GM12864 (cell line): ENCODE measurements at places on chromosomes 3 and 15.

DNA sequence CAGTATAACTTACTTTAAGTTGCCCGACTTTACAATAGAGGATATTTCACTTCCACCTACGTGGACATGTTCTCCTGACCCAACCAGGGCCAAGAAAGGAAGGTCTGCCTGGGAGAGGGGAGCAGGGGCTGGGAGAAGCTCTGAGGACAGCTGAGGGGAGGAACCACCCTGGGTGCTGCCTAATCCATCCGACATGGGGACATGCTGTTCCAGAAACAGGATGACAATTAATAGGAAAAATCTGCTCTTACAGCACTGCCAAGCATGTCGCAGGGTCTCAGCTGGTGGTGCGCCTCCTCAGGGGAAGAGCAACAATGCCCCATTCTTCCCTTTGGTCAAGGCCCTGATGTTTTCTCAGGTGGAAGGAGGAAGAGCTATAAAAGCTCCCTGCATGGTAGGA lies 132.3 kb downstream of the NTRK3 start:
- no peak for DNase-seq

- no peak for DNase-seq
Observed at GRCh38 chr3:116270056-116270455, 175.2 kb downstream of the LSAMP start.

- no peak for DNase-seq
Observed at GRCh38 chr3:64228110-64228509, 2.8 kb upstream of the PRICKLE2 start.

DNA sequence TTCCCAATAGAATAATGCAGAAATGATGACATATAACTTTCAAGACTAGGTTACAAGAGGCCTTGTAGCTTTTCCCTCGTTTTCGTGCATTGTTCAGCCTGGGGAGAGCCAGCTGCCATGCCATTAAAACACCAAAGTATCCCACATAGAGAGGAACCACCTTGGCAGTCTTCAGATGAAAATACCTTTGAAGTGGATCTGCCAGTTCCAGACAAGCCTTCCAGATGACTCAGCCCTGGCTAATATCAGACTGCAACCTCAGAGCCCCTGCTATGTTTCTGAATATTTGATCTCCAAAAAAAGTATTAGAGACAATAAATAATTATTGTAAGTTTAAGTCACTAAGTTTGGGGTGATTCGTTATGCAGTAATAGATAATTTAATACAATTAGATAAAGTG lies 294.3 kb upstream of the GBE1 start:
- DNase-seq = no peak

- DNase-seq = peak; percentile 39
Observed at GRCh38 chr3:134885877-134886621, 91.0 kb downstream of the EPHB1 start.

- no peak for DNase-seq
Observed at GRCh38 chr15:89116404-89116803, 28.1 kb downstream of the ABHD2 start.

- DNase-seq = no peak
Observed at GRCh38 chr15:80584561-80584964, 110.5 kb upstream of the ABHD17C start.

DNA sequence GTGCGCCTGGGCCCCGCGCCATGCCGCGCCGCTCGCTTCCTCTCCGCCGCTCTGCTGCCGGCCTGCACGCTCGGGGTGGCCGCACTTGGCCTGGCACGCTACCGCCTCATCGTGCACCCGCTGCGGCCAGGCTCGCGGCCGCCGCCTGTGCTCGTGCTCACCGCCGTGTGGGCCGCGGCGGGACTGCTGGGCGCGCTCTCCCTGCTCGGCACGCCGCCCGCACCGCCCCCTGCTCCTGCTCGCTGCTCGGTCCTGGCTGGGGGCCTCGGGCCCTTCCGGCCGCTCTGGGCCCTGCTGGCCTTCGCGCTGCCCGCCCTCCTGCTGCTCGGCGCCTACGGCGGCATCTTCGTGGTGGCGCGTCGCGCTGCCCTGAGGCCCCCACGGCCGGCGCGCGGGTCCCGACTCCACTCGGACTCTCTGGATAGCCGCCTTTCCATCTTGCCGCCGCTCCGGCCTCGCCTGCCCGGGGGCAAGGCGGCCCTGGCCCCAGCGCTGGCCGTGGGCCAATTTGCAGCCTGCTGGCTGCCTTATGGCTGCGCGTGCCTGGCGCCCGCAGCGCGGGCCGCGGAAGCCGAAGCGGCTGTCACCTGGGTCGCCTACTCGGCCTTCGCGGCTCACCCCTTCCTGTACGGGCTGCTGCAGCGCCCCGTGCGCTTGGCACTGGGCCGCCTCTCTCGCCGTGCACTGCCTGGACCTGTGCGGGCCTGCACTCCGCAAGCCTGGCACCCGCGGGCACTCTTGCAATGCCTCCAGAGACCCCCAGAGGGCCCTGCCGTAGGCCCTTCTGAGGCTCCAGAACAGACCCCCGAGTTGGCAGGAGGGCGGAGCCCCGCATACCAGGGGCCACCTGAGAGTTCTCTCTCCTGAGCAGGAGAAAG lies 951 bp downstream of the GPR62 start:
- no peak for DNase-seq

DNA sequence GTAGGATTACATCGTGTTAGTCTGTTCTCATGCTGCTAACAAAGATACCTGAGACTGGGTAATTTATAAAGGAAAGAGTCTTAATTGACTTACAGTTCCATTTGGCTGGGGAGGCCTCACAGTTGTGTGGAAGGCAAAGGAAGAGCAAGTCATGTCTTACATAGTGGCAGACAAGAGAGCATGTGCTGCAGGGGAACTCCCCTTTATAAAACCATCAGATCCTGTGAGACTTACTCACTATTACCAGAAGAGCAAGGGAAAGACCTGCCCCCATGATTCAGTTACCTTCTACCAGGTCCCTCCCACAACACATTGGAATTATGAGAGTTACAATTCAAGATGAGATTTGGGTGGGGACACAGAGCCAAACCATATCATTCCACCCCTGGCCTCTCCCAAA lies 3.4 kb downstream of the SLC25A26 start:
- no peak for DNase-seq

DNA sequence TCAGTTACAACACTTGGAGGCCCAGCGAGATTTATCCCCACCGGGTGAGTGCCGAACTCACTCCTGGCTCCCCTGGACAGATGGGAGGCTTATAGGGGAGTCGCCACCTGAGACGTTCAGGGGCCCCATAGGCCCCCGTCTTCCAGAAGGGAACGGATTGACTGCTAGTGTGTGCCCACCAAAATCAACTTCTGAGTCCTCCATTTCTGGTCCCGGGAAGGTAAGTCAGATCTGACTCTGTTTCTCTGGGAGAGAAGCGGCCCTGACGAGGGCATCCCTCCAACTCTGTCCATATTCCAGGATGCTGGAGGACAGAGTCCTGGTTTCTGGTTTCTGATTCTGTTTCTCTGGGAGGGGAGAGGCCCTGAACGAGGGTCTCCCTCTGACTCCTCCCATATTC lies 44.3 kb downstream of the ZBTB11 start:
- no peak for DNase-seq

DNA sequence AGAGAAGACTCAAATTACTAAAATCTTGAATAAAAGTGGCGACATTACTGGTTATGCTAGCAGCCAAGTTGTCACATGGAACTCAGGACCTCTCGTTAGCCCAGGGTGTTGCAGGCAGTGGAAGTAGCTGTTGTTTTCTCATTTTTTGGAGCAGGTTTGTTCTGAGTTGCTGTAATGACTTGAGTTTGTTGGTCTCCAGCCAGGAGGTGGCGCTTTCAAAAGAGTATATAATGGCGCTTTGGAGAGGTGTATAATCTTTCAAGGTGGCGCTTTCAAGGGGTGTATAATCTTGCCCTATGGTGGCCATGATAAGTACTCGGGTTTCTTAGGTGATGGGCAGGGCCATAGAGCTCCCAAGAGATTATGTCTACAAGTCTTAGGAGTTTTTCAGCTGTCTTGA lies 632.7 kb downstream of the NTRK3 start:
- no peak for DNase-seq

DNA sequence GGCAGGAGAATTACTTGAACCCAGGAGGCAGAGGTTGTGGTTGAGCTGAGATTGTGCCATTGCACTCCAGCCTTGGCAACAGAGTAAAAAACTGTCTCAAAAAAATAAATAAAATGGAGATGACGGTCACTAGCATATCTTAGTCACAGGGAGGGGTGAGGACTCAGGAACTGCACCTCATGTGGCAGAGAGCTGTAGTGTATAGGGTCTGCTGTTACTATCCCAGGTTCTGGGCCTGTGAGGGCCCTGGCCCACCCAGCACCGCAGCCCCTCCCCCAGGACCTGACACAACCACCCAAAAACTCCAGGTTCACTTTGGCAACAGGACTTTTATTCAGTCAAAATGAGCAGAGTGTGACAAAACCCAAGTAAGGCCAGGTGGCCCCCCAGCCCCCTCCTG lies 22.3 kb downstream of the RNU5B-1 start:
- DNase-seq = no peak

GRCh38 chr3:112417696-112418318 lies 81.5 kb downstream of the BTLA start:
- no peak for DNase-seq

- DNase-seq = no peak
Observed at GRCh38 chr3:72907731-72908620, 20.1 kb downstream of the GXYLT2 start.

GRCh38 chr3:16119887-16120286 lies 54.6 kb upstream of the GALNT15 start:
- DNase-seq = no peak

DNA sequence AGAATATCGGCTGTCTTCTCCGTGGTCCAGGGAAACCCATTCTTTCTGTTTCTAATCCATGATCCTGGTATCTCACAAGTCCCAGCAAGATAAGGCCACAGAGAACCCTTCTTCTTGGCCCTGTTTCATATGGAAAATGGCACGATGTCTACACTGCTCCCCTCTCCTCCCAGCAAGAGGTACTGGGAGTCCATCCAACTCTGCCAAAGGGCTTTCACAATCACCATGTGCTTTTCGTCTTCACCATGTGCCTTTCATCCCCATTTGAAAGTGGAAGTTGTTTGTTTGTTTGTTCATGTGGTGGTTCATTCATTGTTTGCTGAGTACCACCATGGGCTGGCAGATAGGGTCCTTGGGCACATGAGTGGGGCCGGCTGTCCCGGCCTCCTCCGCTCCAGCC lies 5.5 kb downstream of the ITIH3 start:
- DNase-seq = no peak

GRCh38 chr3:179933914-179934313 lies 102.8 kb downstream of the PEX5L start:
- no peak for DNase-seq

- no peak for DNase-seq
Observed at GRCh38 chr3:53754325-53754724, 91.9 kb downstream of the CHDH start.

GRCh38 chr15:100785181-100786138 lies 94.2 kb upstream of the ALDH1A3 start:
- DNase-seq = no peak

DNA sequence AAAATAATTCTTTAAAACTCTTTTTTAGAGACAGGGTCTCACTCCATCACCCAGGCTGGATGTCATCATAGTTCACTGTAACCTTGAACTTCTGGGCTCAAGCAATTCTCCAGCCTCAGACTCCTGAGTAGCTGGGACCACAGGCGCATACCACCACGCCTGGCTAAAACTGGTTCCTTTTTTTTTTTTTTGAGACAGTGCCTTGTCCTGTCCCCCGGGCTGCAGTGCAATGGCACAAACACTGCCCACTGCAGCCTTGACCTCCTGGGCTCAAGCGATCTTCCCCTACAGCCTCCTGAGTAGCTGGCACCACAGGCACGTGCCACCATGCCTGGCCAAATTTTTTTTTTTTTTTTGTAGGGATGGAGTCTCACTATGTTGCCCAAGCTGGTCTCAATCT lies 23.7 kb upstream of the FURIN start:
- no peak for DNase-seq

- no peak for DNase-seq
Observed at GRCh38 chr3:114022145-114022802, 34.1 kb downstream of the CCDC191 start.

DNA sequence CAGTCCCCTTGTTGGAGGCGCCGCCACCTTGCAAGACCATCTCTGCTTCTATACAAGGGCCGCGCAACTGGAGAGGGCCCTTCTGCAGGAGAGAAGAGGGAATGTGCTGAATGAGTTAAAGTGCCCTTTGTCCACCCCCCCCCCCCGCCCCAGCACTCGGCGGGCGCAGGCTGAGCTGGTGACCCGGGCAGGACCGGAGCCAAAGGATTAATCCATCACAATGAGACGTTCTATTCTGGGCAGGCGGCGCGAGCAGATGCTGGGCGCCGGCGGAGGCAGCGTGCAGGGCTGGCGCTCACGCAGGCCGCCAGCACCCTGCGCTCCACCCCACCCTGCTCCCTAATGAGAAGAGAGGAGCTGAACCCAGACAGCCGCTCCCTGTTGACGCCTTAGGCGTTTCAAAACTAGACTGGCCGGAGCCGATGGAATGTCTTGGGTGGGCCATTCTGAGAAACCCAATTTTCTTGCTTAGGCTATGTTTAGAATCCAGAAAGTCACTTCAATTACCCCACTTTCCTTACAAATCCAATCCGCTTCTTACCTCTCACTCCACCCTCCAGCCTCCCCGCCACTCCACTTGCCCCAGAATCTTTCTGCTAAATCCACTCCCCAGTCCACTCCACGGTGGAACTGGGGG lies 32.9 kb downstream of the GJD2 start:
- DNase-seq = no peak

DNA sequence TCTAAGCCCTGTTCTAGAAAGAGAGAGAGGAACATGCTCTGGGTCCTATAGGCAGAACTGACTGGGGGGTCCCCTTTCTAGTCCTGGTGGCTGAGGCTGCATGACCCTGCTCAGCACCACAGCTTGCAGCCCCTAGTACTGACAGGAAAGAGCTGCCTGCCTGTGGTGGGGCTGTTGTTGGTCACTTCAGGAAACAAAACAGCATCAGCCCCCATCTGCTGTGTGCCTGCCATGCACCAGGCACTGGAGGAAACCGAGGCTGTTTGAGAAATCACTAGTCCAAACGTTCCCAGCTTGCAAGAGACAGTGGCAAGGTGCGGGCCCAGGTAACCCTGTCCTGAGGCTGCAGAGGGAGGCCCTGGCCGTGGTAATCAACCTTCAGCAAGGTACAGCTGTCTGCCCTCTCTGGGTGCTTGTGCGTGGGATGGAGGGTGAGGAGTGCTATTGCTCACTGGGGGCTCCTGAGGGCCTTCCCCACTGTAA lies 90.6 kb downstream of the IQSEC1 start:
- no peak for DNase-seq
